ENCODE measurements at places on chromosomes 5 and 9.

DNA sequence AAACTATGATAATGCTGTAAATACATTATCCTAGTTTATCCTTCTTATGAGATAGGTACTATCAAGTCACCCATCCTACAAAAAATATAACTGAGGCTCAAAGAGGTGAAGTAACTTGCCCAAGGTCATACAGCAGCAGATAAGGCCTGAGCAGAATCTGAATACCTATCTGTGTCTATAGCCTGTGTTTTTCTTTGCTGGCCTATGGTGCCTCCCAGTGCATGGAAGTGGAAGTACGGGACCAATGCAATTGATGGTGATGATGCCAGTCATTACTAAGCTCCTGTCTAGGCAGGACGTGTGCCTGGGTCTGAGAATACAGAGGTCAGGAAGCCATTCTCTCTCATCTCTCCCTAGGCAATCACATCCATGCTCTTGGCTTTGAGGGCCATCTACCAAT lies 67.8 kb downstream of the FAT2 start:
- no peak for DNase-seq

- DNase-seq: no peak
Observed at GRCh38 chr9:136075134-136075841, 19.8 kb downstream of the NACC2 start.

GRCh38 chr9:109779711-109780452 lies at the start of gene PALM2AKAP2:
Gene PALM2AKAP2, plus strand, starts transcription at chr9:109780198. Its CDS starts 291 bp downstream, at chr9:109780489.
- no peak for DNase-seq

DNA sequence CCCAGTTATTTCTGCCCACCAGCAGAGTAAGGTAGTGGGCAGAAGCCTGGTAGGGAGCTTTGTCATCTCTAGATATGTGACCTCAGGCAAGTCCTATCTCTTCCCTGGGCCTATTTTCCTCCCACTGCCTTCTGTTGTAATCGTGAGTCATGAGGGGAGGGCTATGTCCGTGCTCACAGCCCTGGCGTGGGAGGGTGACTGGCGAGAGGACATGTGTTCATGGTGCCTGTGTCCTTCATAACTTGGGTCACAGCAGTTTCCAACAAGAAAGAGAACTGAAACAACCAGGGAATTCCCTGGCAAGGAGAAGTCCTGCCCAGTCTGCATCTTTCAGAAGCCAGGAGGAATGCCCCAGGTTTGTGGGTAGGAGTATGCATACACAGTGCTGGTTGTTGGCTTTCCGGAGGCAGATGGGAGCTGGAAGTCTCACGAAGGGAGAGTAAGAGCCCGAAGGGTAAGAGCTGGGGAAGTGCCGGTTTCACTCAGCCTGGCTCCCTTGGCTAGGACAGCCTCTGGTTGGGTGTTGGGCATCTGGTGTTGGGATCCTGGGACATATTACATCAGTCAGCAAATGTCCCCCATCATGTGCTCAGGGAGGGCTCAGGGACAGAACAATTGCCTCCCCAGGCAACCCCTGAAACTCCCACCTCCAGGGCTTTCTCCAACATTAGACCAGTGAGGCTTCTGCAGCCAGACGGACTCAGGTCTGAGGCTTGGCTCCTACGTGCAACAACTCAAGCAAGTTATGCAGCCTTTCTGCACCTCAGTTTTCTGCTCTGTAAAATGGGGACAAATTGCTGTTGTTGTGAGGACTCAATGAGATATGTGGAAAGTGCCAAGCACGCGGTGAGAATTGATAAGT lies 4.3 kb upstream of the TIFAB start:
- no peak for DNase-seq

GRCh38 chr5:21834863-21835262 lies 1018.3 kb downstream of the CDH12 start:
- no peak for DNase-seq

GRCh38 chr5:65037831-65038815 lies 269.4 kb downstream of the CWC27 start:
- DNase-seq: no peak

GRCh38 chr5:107658528-107658927 lies 12.2 kb downstream of the EFNA5 start:
- no peak for DNase-seq

- DNase-seq: no peak
Observed at GRCh38 chr5:166356096-166356495, 1935.3 kb upstream of the WWC1 start.

DNA sequence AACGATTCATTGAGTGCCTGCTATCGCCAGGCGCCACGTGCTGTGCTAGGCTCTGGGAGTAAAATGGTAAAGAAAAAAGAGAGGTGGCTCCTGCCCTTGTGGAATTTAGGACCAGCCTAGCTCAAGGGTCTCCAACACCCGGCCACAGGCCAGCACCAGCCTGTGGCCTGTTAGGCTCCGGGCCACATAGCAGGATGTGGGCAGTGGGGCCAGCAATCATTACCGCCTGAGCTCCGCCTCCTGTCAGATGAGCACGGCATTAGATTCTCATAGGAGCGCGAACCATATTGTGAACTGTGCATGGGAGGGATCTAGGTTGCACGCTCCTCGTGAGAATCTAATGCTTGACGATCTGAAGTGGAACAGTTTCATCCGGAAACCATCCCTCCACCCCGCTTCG lies 1.5 kb downstream of the RMRP start:
- DNase-seq: no peak

GRCh38 chr9:126479515-126479914 lies 134.2 kb upstream of the LMX1B start:
- no peak for DNase-seq

GRCh38 chr5:122237906-122238305 lies 74.1 kb upstream of the SNCAIP start:
- DNase-seq: no peak

DNA sequence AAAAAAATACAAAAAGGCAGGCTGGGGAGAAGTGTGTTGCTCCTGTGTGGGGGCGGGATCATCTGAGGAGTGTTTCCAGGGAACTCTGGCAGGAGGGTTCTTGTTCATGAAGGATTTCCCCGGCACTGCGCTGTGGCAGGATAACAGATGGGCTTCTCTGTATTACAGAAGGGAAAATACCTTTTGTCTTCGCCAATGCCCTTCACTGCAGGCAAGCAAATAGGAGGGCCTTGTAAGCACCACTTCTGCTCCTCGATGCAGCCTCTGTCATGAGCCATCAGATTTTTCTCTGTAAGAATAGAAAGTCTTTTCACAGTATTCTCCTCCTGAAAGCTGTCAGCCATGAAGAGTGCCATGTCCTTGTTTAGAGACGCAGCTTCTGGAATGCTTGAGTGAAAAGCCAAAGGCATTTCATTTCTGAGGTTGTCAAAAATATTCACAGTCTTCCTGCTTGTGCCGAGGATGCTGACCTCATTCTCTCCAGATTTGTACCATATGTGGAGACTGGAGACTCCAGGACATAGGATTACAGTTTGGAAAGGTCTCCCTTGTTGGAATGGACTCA lies 294.0 kb downstream of the YTHDC2 start:
- DNase-seq: no peak

- DNase-seq: no peak
Observed at GRCh38 chr9:96241391-96241809, 60.6 kb downstream of the HSD17B3 start.

DNA sequence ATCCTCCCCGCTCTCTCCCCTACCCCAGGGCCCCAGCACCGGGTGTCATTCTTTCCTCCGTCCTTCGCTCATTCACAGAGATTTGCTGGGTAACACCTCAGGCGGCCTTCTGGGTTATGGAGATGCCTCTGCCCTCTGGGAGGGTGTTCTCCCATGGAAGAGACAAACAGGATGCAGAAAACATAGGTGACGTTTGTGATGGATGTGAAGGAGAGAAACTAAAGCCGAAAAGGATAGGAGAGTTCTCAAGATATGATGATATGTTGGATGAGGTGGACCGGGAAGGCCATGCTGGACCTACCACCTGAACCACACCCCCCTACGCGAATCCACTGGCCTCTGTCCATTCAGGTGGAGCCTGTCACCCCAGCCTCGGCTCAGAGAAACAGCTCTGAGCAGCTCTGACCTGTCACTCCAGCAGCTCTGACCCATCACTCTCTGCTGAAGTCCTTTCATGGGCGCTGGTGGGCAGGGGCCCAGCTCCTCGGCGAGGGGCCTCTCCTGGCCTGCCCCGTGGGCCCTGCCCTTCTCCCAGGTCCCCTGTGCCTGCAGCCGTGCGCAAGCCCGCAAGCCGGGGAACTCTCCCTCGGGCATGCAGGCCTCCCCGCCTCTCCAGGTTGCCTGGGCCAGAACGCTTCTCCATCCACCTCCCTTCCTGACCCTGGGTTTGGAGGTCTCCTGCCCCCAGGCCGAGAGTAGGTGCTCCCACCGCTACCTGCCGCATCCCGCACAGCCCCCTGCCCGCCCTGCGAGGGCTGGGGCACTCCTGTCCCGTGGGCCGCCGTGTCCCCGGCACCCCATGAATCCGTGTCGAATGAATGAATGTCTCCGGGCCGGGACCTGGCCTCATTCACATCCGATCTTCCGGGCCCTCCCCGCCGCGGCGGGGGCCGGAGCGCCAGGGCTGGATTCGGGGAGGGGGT lies 717 bp upstream of the NCS1 start:
- no peak for DNase-seq

- DNase-seq: no peak
Observed at GRCh38 chr5:132962429-132963021, 909 bp downstream of the AFF4 start.

DNA sequence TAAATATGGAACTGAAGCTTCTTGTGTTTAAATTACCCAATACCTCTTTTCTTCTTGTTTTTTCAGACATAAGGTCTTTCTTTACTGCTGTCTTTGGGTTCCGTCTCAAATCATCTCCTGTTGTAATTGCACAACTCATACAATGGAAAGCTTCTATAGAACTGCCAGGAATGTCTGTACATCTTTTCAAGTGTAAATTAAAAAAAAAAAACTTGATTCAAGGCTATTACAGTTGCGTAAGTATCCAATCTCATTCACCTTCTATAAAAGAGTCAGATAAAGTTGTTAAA lies 243.5 kb downstream of the ICE1 start:
- no peak for DNase-seq

GRCh38 chr9:83006378-83006777 lies 56.6 kb downstream of the RASEF start:
- DNase-seq: no peak

DNA sequence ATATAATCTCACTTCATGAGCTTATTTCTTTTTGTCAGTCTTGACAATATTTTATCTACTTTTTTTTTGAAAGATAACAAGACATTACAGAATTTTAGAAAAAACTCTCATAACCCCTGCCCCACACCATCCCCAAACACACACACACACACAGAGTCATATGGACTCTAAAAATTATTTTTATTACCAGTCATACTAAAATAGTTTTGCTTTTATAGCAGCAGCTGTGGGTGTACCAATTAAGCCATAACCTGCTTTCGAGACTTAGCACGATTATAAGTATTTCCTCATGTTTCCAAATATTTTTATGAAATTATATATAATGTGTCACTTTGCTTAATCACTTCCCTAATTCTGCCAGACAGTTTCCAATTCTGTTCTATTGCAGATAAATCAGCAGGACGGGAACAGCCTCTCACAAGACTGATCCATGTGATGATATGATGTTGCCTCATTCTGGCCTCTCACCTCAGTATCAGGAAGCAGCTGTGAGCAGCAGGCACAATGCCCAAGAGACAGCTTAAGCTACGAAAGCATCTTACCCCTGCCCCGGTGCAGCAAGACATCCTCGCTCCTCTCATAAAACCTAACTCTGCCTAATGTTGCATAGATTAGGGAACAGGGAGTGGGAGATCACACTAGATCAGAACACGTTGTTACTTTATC lies 7.0 kb downstream of the PDCL start:
- DNase-seq: no peak

- no peak for DNase-seq
Observed at GRCh38 chr5:93620487-93621326, 37.7 kb downstream of the NR2F1 start.

GRCh38 chr5:151622367-151623088 lies 31.4 kb upstream of the FAT2 start:
- DNase-seq: no peak

All from stimulated activated CD8-positive, alpha-beta memory T cell treated with anti-CD3 and anti-CD28 coated beads, Interleukin-2, amount 100 ng/mL, for 1 hour (primary cell).